Fibroblast of skin of back (primary cell): ENCODE measurements at places on chromosomes 7 and 10.
A peak's percentile ranks its signal among the peaks of the same experiment; 100 is the strongest.

DNA sequence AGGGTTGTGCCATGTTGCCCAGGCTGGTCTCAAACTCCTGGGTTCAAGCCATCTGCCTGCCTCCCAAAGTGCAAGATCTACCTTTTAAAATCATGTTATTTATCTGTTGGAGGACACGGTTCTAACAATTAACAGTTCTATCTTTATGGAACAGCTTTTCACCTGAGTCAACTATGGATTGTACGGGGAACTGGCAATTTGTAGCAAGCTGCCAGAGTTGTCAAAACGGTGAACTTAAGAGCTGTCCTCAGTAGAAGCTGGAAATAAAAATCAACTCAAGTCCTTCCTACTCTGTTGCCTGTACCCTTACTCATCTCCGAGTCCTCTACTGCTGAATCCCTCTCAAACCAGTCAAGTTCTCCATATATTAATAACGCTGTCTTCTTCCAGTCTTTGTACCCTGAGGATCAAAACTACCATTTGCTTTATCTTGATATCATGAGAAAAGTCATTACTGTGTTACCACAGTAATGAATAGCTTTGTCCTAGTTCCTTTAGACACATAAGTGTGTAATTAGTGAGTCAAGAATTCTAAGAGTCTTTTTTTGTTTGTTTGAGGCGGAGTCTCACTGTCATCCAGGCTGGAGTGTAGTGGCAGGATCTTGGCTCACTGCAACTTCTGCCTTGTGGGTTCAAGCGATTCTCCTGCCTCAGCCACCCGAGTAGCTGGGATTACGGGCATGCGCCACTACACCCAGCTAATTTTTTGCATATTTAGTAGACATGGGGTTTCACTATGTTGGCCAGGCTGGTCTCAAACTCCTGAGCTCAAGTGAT is 28.2 kb downstream of the HBP1 start:
- DNase-seq, result no peak

DNA sequence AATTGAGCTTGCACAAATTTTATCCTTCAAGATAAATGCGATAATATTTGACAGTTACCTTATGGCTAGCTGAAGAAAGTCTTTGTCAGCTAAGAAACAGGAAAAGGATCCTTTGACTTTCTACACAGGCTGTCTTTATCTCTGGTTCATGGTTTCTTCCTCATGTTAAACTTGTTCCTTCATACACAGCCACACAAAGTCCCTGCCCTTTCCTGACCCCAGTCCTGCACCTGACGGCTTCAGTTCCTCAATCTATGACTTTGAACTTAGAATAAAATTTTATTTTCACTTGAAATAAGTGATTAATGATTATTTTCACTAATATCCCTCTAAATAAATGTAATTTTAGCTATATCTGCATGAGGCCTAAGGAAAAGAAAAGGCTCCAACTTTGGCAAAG is 77.8 kb upstream of the PRSS1 start:
- DNase-seq, result no peak

- no peak for DNase-seq
These were observed 344.2 kb upstream of the MKI67 start for GRCh38 chr10:128470321-128470965.

DNA sequence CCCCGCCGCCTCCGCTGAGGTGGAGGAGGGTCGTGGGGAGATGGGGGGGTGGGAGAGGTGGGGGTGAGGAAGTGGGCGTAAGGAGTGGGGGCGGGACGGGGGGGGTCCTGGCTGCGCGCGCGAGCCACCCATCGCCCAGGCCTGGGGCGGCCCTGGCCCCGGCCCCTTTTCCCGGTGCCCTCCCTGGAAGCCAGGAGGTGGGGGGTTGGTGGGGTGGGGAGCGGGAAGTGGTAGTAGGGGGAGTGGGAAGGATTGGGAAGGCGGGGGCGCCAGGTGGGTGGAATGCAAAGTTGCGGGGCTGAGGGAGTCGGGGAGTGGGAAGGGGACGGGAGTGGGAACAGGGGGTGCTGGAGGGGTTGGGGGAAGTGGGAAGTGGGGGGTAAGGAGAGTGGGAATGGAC is 319 bp upstream of the MMD2 start:
- DNase-seq, result no peak

DNA sequence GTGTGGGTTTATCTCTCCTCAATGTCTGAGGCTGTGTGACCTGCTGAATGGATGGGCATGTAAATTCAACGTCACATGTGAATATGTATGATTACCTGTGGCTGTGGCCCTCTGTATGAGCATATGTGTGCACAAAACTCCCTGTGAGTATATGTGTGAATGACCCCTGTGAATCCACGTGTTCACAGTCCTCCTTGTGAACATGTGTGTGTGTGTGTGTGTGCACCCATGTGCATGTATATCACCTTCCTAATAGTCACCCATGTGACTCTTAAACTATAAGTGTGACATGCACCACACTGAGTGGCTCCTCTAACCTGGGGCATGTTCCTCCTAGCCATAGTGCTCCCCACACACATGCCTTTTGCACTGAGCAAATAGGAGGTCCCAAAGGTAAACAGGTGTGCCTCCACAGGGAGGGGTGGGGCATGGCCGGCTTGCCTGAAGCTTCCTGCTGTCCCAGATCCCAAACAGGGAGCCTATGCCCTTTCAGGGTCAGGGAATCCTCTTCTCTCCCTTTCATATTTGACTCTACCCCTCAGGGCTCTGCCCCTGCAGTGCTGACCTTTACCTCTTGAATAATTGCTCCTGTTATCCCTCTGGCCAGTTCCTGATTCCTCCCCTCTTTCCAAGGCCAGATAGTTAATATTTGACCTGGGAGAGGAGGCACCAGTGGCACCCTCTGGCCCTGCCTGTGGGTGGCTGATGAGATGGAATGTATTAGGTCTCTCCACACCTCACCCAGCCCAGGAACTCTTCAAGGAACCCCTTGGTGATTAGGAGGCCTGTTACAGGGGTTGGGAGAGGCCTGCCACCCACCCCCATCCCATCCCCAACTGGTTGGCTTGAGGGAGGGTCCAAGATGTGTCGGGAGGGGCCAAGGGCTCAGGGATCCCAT is 1.9 kb downstream of the SEMA4G start:
- no peak for DNase-seq

- DNase-seq, result peak; percentile 84
These were observed 10.9 kb upstream of the RSU1 start for GRCh38 chr10:16828114-16828568.

GRCh38 chr7:33849004-33849403 is 56.3 kb upstream of the BMPER start:
- peak; percentile 32 for DNase-seq

- peak; percentile 71 for DNase-seq
These were observed 32.6 kb downstream of the PIP4K2A start for GRCh38 chr10:22681783-22682183.

DNA sequence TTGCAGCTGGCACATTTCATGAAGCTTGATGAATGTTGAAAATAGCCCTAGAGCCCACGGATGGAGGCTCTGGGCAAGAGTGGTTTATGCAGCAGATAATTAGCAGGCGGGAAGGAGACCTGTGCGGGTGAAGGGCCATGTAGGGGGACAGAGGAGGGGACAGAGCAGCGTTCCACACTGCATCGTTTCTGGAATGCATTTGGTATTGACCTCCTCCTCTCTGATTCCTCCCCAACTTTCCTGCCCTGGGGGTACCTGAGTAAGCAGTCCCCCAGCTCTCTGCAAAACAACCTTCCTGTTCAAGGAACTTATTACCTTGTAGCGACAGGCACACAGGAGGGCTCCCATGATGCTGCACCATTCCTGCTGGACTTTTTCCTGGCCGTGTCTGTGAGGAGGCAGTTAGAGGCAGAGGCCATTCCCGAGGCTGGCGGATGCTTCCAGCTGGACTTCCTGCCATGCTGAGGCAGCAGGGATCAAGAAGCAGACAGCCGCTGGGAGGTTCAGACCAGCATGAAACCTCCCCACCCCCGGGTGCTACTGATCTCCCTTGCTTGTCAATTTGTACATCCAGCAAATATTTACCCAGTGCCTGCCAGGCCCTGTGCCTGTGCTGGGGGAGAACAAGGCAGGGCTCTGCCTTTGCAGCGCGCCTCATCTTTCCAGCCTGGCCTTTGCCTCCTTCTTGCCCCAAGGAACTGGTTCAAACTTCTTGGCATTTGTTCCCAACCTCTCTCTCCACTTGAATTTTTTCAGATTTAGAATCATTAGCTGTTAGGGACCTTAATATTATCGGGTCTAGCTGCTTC is 28.7 kb downstream of the SLC29A3 start:
- no peak for DNase-seq

DNA sequence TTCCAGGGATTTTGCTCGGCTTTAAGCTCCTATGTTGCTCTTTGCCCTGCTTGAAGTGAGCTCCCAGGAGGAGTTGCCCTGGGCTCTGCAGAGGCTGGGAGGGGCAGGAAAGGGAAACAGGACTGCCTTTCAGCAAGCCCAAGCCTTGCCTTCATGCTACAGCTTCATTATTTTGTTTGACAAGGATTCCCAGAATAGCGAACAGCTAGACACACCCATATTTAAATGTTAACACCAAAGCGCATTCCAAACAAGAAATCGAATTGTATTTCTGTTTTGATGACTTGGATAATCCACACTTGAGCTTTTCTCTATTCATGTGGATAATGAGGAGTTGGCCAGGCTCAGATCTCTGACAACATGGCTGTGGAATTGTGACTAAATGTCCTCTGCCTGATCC is 6.3 kb downstream of the KIAA1217 start:
- DNase-seq, result no peak

GRCh38 chr10:21099291-21100062 is 202.4 kb upstream of the NEBL start:
- DNase-seq, result no peak
